ENCODE measurements at places on chromosomes 1 and 21. TPM values are rescaled to one million over a fixed set of nuclear protein-coding genes. Genes with fewer than 3 reads are reported as not detected.

Gene PRR9
- not detected for total RNA-seq

Gene LCE1F
- total RNA-seq: not detected

Gene TLCD4
- total RNA-seq: 8.4 TPM

Gene SELP
- 9.1 TPM for total RNA-seq

Gene CR1
- 12.1 TPM for total RNA-seq

Gene IQCC
- 1.1 TPM for total RNA-seq

Gene AGTRAP
- 31.6 TPM for total RNA-seq

DNA sequence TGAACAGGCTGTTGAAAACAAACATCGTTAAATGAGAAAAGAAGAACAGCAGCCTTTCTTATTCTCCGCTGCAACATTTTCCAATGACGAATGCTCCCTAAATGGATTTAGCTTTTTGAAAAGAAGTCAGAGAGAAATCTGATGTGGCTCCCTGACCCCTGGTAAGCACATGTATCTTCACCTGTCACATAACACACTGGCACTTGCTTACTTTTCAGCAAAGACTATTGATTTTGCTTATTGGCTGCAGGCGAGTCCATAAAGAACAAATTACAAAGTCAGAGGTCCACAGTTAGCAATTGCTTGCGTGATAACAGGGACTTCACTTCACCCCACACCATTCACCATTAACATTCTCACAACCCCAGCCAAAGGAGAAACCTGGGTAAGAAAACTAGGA, 362.8 kb downstream of the GPATCH2 start:
- peaks cover 24% of the 10 kb centered on the region for H3K4me1 ChIP-seq
- DNase-seq: no peak
- H3K36me3 ChIP-seq: no peaks in the 10 kb centered on the region
- no peak overlapping the region for H3K27ac ChIP-seq
- H3K4me3 ChIP-seq: no peak overlapping the region

DNA sequence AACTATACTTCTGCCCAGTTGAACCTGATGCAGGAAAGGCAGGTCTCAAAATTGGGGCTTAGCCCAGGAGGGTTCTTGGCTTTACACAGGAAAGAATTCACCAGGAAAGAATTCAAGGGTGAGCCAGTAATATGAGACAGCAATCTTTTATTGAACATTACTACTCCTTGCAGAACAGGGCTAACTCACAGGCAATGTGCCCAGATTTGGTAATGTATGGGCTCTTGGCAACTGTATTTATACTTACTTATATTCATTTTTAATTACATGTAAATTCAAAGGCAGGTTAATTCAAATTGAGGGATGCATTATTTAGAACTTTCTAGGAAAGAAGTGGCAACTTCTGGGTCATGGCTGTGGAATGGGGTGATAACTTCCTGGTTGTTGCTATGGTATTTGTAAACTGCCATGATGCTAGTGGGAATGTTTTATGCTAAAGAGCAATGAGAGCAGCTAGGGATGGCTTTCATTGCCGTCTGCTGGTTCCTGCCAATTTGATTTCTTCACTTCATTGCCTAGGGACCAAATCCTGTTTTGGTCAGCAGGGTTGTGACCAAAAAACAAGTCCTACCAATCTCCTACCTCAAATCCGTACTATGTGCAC, 107.5 kb downstream of the CHRM3 start:
- peaks cover 20% of the 10 kb centered on the region for H3K4me1 ChIP-seq
- no peak overlapping the region for H3K27ac ChIP-seq
- no peak overlapping the region for H3K4me3 ChIP-seq

DNA sequence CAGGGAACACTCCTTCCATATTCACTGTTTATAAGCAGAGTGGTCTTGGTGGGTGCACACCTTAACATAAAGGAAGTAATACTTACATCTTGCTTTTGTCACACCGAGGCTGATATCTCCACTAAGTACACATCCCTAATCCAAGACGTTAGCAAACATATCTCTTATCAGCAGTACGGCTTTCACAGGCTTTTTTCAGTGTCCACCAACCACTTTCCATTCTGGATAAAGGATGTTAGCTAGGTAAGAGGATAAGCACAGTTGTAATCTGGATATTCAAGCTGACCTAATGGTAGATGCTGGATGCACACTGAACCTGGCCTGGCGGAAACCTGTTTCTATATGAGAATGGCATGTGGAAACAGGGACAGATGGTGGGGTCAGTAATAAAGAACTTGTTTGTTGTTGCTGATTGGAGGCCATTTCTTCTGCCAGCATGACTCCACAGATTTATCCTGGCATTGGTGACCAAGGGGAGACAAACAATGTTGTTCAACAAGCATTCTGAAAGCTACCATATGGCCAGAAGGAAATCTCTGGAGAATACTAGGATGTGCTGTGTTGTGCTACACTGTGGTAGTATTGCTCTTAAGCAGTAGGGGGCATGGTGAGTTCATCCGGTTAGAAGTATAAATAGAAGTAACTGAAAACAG, 416.4 kb downstream of the PTBP2 start:
- no peaks in the 10 kb centered on the region for H3K36me3 ChIP-seq
- H3K4me3 ChIP-seq: no peak overlapping the region
- no peak overlapping the region for H3K27ac ChIP-seq
- no peak for DNase-seq
- H3K27me3 ChIP-seq: no peaks in the 10 kb centered on the region

DNA sequence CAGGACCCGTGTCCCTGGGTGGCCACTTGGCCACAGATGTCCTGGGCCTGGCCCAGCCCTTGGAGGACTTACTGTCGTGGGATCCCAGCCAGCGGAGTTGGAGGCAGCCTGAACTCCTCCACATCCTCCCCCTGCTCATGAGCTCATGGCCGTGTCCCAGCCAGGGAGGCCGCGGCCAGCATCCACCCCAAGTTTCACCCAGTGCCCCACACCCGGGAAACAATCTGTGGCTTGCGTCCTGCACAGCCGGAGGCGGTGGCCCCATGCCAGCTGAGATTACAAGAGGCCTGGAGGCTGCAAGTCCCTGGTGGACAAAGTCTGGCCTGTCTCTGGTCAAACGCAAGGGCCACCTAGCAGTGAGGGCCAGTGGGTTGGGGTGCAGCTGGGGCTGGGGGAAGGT, 27.5 kb upstream of the TMEM52 start:
- no peak for DNase-seq
- H3K27me3 ChIP-seq: no peaks in the 10 kb centered on the region
- H3K4me1 ChIP-seq: peaks cover 20% of the 10 kb centered on the region
- H3K4me3 ChIP-seq: no peak overlapping the region
- no peaks in the 10 kb centered on the region for H3K36me3 ChIP-seq

- peaks cover 8% of the 10 kb centered on the region for H3K4me1 ChIP-seq
- no peaks in the 10 kb centered on the region for H3K27me3 ChIP-seq
- H3K36me3 ChIP-seq: no peaks in the 10 kb centered on the region
- H3K27ac ChIP-seq: peak overlapping the region; percentile 92
- DNase-seq: no peak
Measured at GRCh38 chr21:29077651-29078090, 4.2 kb upstream of the CCT8 start.

DNA sequence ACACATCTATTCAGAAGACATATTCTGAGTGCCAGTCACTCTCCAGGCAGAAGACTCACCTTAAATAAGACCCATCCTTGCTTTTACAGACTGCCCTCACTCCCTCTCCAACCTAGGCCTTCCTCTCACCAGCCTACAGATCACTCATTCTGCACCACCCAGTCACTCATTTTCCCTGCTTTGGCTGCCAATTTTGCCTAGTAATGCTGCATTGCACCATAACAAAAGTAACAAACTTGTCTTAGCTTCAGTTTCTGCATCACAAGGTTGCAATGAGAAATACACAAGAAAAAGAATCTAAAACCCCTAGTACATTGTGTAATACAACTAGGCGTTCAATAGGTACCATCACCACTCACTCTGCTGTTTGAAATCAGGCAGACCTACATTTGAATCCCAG, 292.4 kb downstream of the PLPP3 start:
- no peak overlapping the region for H3K4me3 ChIP-seq
- H3K36me3 ChIP-seq: no peaks in the 10 kb centered on the region
- no peaks in the 10 kb centered on the region for H3K27me3 ChIP-seq
- DNase-seq: no peak
- peaks cover 18% of the 10 kb centered on the region for H3K4me1 ChIP-seq

- no peaks in the 10 kb centered on the region for H3K27me3 ChIP-seq
- H3K4me1 ChIP-seq: peaks cover 28% of the 10 kb centered on the region
- DNase-seq: no peak
- H3K4me3 ChIP-seq: no peak overlapping the region
- peaks cover 16% of the 10 kb centered on the region for H3K36me3 ChIP-seq
Measured at GRCh38 chr1:16203550-16203949, 8.9 kb downstream of the ARHGEF19 start.

GRCh38 chr1:204348722-204349121, 11.0 kb downstream of the PLEKHA6 start:
- no peaks in the 10 kb centered on the region for H3K36me3 ChIP-seq
- peak overlapping the region; percentile 49 for H3K27ac ChIP-seq
- H3K4me3 ChIP-seq: no peak overlapping the region

DNA sequence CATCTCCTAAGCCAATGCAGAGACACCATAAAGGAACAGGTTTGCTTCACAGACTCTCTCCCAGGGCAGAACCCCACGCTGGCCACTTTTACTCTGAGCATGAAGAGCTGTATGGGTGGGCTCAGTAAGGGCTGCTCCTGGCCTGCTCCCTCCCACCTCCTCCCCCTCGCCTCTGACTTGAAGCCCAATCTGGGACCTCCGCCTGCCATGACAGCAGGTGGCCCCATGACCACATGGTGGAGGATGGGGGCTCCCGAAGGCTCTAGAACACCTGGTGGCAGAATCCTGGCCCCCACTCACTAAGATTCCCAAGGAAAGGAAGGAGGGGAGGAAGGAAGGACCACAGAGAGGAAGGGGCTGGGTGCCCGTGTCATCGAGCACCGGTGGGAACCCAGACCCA, 23.7 kb downstream of the CASZ1 start:
- no peaks in the 10 kb centered on the region for H3K27me3 ChIP-seq
- no peak overlapping the region for H3K27ac ChIP-seq
- H3K4me3 ChIP-seq: no peak overlapping the region
- no peaks in the 10 kb centered on the region for H3K36me3 ChIP-seq
- DNase-seq: no peak
- H3K4me1 ChIP-seq: peaks cover 7% of the 10 kb centered on the region

DNA sequence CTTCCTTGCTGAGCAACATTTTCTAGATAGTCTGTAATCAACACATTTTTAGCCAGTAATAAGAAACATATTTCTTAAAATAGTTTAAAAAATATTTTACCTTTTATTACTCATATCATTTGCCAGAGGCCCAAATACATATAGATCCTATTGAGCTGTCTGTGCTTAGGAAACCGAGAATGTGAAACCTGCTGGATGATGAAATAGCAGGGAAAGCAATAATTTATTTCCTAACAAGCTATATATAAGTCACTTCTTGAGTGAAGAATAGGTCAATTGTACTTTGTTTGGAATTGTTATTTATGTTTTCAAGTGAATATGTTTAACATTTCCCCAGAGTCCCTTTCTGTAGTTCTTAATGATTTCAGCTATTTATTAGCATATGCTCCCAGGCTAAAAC, 339.9 kb upstream of the TMPRSS15 start:
- no peak for DNase-seq
- no peaks in the 10 kb centered on the region for H3K4me1 ChIP-seq
- H3K4me3 ChIP-seq: no peak overlapping the region
- H3K27me3 ChIP-seq: no peaks in the 10 kb centered on the region
- no peaks in the 10 kb centered on the region for H3K36me3 ChIP-seq

- no peaks in the 10 kb centered on the region for H3K36me3 ChIP-seq
- peaks cover 20% of the 10 kb centered on the region for H3K4me1 ChIP-seq
- no peak overlapping the region for H3K27ac ChIP-seq
- no peak overlapping the region for H3K4me3 ChIP-seq
- H3K27me3 ChIP-seq: no peaks in the 10 kb centered on the region
Measured at GRCh38 chr1:162191396-162192305, 122.2 kb downstream of the NOS1AP start.

- DNase-seq: no peak
- H3K27me3 ChIP-seq: no peaks in the 10 kb centered on the region
- no peaks in the 10 kb centered on the region for H3K4me1 ChIP-seq
Measured at GRCh38 chr1:96492236-96492635, 229.3 kb upstream of the PTBP2 start.

DNA sequence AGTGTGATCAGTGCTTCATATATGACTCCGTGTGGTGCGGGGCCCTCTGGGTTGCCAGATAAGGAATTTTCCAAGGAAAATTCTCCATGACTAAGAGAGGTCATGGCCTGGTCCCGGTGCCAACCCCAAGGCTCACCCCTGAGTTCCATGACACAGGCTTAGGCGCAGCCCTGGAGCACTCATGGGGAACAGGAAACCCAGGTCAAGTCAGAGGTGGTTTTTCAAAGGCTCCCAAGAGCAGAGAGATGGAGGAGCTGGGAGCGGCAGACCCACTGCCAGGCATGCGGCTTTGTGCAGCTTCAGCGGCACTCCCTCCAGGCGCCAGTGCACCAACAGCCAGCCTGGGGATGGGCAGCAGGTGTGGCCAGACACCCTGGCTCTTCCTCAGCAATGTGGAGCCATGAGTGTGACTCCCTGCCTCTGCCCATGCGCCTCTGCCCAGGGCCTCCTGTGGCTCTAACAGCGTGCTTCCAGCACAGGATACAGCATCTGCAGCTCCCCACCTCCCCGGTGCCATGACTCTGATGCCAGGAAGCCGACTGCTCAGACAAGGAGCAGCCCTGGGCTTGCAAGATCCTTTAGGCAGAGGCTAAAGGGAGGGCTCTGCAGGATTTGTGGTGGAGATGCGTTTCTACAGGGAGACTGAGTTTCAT, 47.3 kb downstream of the GPR161 start:
- no peak overlapping the region for H3K4me3 ChIP-seq
- DNase-seq: peak; percentile 86
- H3K27me3 ChIP-seq: no peaks in the 10 kb centered on the region

DNA sequence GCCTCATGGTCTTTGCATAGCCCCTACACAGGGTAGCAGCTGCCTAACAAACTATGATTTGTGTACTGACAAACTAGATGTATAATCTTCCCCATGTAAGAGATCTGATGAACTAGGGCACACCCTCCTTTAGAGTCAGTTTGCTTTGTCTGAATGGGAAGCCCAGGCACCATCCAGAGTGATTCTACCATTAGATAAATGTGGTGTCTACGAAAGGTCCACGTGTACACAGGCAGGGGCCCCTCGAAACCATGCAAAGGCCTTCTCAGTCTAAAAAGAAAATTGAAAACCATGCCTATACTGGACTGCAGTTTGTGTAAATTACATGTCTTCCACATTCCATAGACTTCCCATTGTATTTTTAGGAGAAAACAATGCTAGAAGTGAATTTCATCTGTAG, 18.7 kb downstream of the HHIPL2 start:
- H3K27me3 ChIP-seq: no peaks in the 10 kb centered on the region
- no peaks in the 10 kb centered on the region for H3K4me1 ChIP-seq
- no peak overlapping the region for H3K4me3 ChIP-seq
- no peak overlapping the region for H3K27ac ChIP-seq
- peak; percentile 72 for DNase-seq

GRCh38 chr1:9597361-9598315, 8.9 kb downstream of the TMEM201 start:
- DNase-seq: no peak
- H3K4me1 ChIP-seq: peaks cover 31% of the 10 kb centered on the region
- H3K4me3 ChIP-seq: no peak overlapping the region
- no peaks in the 10 kb centered on the region for H3K27me3 ChIP-seq
- H3K36me3 ChIP-seq: peaks cover 59% of the 10 kb centered on the region

GRCh38 chr1:109229531-109230127, 15.9 kb downstream of the SARS1 start:
- no peak overlapping the region for H3K27ac ChIP-seq
- H3K27me3 ChIP-seq: no peaks in the 10 kb centered on the region
- H3K4me3 ChIP-seq: no peak overlapping the region
- H3K4me1 ChIP-seq: peaks cover 8% of the 10 kb centered on the region

- peaks cover 8% of the 10 kb centered on the region for H3K4me1 ChIP-seq
- no peak overlapping the region for H3K27ac ChIP-seq
- peaks cover 49% of the 10 kb centered on the region for H3K36me3 ChIP-seq
- no peak overlapping the region for H3K4me3 ChIP-seq
- no peak for DNase-seq
Measured at GRCh38 chr1:200767321-200767720, 28.6 kb downstream of the CAMSAP2 start.
